ENCODE measurements at places on chromosomes 5 and 9. TPM values are rescaled to one million over a fixed set of nuclear protein-coding genes. Genes with fewer than 3 reads are reported as not detected.
A peak's percentile ranks its signal among the peaks of the same experiment; 100 is the strongest.

- DNase-seq: no peak
Observed at GRCh38 chr9:64773491-64773931, 511.5 kb downstream of the FOXD4L5 start.

DNA sequence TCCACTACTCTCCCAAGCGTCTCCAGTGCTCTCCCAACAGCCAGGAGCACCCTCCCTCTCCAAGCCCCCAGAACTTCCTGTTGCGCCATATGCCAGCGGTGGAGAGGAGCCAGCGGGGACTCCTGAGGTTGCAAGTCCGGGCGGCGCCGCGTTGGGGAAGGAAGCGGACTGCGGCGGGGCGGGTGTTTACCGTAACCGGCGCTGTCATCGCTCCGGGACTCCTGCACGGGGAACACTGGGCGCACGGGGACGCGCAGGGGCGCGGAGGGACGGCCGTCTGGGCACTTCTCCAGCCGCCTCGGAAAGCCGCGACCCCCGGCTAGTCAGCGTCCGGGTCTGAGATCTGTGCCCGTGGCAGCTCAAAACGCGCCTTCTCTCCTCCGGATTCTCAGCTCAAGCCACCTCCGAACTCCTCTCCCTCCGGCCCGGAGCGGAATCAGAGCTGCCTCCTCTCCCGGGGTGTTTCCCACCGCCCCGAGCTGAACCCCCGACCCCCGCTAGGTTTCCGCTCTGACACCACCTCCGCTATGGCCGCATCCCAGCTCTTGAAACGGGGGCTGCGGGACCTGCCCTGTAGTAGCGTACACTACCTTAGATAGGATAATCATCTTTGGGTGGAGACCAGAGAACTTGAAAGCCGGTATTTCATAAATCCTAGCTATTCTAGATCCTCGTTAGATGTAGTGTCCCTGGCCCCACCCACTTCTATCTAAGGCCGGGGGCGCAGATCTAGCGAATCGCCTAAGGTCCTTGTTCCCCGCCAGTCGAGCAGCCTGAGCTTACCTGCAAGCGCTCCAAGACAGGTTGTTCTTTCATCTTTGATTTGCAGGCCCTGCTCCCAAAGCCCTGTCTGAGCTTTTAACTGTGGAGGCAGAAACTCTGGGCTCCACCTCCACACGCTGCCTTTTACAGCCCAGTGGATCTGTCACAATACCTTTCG is at the start of gene TRPM6:
TRPM6 (minus strand) TSS at position 881 of the 940 bp plus-strand sequence; CDS start at position 816, 65 bp downstream.
- DNase-seq: peak; percentile 69

DNA sequence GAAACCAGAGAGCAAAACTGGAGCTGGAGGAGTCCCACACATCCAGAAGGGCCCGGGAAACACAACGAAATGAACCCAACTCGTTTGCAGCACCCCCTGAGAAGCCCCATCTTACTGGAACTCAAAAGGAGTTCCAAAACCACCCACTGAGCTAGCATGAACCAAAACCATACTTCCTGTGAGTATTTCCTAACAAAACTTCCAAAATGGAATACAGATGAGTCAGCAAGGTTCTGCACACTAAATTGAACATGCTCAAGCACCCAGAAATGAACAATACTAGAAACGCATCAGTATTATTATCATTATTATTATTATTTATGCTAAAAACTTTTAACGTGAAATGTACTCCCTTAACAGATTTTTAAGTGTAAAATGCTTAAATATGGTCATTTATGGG is 8.0 kb upstream of the SPOCK1 start:
- no peak for DNase-seq

The PCDHGA2 gene
- total RNA-seq: 7.0 TPM
